ENCODE measurements at places on chromosomes 7 and 10.

GRCh38 chr10:125462845-125463244, 220.1 kb downstream of the TEX36 start:
- H3K4me1 ChIP-seq, result no peaks in the 10 kb centered on the region
- H3K27me3 ChIP-seq, result peaks cover 14% of the 10 kb centered on the region
- no peaks in the 10 kb centered on the region for H3K36me3 ChIP-seq
- DNase-seq, result no peak

DNA sequence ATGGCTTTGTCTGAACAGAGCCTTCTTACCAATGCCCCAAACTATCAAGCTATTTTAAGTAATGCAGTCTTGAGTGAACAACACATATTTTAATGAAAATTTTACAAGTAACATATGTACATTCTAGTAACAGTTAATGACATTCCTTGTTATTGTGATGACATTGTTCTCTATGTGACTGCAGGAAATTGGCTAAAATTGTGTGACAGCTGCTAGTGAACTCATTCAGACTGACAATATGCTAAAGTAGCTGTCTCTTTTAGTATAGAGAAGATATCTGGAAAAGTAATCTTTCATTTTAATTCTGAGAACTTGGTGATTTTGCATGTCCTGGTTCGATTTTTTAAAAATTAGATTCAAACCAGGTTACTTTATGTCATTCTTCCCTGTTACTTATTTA, 259.8 kb upstream of the MAGI2 start:
- DNase-seq, result no peak
- H3K4me1 ChIP-seq, result no peaks in the 10 kb centered on the region
- H3K27ac ChIP-seq, result no peak overlapping the region
- H3K4me3 ChIP-seq, result no peak overlapping the region
- H3K27me3 ChIP-seq, result no peaks in the 10 kb centered on the region
- H3K36me3 ChIP-seq, result no peaks in the 10 kb centered on the region

GRCh38 chr10:62719061-62719460, 85.5 kb upstream of the ADO start:
- no peaks in the 10 kb centered on the region for H3K4me1 ChIP-seq
- H3K27me3 ChIP-seq, result no peaks in the 10 kb centered on the region
- no peak for DNase-seq
- no peaks in the 10 kb centered on the region for H3K36me3 ChIP-seq

DNA sequence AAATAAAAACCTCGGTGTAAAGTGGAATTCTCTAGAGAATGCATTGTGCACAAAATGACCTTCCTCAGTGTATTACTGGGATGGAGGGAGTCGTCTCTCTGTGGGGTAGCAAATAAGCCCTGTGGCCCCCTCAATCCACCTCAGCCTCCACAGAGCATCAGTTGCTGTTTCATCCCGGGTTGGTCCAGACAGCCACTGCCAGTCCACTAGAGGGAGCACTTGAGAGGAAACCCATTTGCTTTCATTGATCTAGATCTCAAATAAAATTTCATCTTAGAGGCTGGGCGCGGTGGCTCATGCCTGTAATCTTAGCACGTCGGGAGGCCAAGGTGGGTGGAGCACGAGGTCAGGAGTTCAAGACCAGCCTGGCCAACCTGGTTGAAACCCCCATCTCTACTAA, 1128.7 kb downstream of the CNTNAP2 start:
- H3K36me3 ChIP-seq, result no peaks in the 10 kb centered on the region
- no peak overlapping the region for H3K4me3 ChIP-seq
- DNase-seq, result peak; percentile 6
- H3K27me3 ChIP-seq, result no peaks in the 10 kb centered on the region

GRCh38 chr10:76086761-76087639, 655.6 kb downstream of the LRMDA start:
- H3K27ac ChIP-seq, result peak overlapping the region; percentile 20
- no peak overlapping the region for H3K4me3 ChIP-seq
- DNase-seq, result peak; percentile 92
- no peaks in the 10 kb centered on the region for H3K36me3 ChIP-seq
- H3K27me3 ChIP-seq, result no peaks in the 10 kb centered on the region
- peaks cover 7% of the 10 kb centered on the region for H3K4me1 ChIP-seq

- H3K4me1 ChIP-seq, result peaks cover 5% of the 10 kb centered on the region
- H3K4me3 ChIP-seq, result no peak overlapping the region
- H3K27me3 ChIP-seq, result no peaks in the 10 kb centered on the region
Measured at GRCh38 chr10:43596546-43596945, 9.7 kb upstream of the ZNF485 start.

GRCh38 chr7:6147627-6148026, 116.5 kb downstream of the ANKRD61 start:
- peaks cover 75% of the 10 kb centered on the region for H3K36me3 ChIP-seq
- no peak overlapping the region for H3K27ac ChIP-seq
- H3K4me1 ChIP-seq, result no peaks in the 10 kb centered on the region
- no peak for DNase-seq
- no peak overlapping the region for H3K4me3 ChIP-seq

GRCh38 chr7:139095194-139095659, 14.3 kb downstream of the ZC3HAV1 start:
- no peak for DNase-seq
- H3K27me3 ChIP-seq, result no peaks in the 10 kb centered on the region
- no peak overlapping the region for H3K4me3 ChIP-seq
- H3K4me1 ChIP-seq, result peaks cover 10% of the 10 kb centered on the region
- H3K27ac ChIP-seq, result no peak overlapping the region

GRCh38 chr10:71486484-71487114, 89.9 kb downstream of the CDH23 start:
- peaks cover 40% of the 10 kb centered on the region for H3K27me3 ChIP-seq
- DNase-seq, result peak; percentile 8

GRCh38 chr10:121792198-121792597, 135.6 kb downstream of the ATE1 start:
- peaks cover 3% of the 10 kb centered on the region for H3K4me1 ChIP-seq
- H3K27ac ChIP-seq, result no peak overlapping the region
- no peaks in the 10 kb centered on the region for H3K27me3 ChIP-seq
- DNase-seq, result peak; percentile 29
- H3K36me3 ChIP-seq, result peaks cover 19% of the 10 kb centered on the region

DNA sequence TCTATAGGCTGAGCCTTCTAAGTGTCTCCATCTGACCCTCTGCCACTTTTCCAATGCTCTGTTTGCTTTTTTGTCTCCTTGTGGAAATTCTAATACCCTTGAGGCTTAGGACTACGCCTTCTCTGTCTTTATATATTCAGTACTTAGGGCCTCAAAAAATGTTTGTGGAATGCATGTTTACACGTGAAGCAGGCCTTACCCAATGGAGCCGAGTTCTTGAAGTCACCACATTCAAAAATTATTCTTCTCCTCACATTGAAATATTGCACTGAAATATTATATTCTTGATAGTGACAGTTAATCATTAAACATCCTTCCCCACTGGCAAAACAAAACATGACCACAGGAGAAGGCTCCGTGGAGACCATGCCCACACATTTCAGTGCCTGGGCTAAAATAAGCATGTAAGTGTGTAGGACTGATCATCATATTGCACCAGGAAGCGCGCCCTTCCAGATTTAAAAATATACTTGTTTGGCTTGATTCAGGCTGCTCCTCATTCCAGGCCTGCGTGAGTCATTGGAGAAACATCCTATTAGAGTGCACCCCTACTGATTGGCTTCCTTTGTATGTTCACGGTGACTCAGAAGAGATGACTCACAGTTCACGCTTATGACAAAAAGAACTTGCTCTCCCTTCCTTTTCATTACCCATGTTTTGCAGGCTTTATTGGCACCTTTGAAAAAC, 307.4 kb upstream of the AOAH start:
- H3K27me3 ChIP-seq, result no peaks in the 10 kb centered on the region
- H3K36me3 ChIP-seq, result no peaks in the 10 kb centered on the region
- H3K4me3 ChIP-seq, result peak overlapping the region; percentile 25
- H3K4me1 ChIP-seq, result peaks cover 4% of the 10 kb centered on the region

- peak overlapping the region; percentile 74 for H3K27ac ChIP-seq
- DNase-seq, result peak; percentile 38
- H3K4me3 ChIP-seq, result no peak overlapping the region
- peaks cover 72% of the 10 kb centered on the region for H3K36me3 ChIP-seq
Measured at GRCh38 chr10:116688241-116688711, 54.1 kb downstream of the HSPA12A start.

DNA sequence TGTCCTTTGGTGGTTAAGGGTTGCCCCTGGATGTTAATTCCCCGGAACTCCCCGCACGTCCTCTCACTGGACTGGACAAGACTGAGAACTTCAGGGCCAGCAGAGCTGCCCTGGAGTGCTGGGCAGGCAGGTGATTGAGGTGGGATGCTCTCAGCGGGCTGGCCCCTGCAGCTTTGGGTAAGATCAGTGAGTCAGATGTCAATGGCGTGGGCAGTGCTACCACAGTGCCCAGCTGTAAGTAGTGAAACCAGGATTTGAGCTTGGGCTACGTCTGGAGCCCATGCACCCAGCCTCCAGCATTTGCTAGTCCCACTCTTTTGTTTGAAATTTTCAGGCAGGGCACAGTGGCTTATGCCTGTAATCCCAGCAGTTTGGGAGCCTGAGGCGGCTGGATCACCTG, 6.7 kb upstream of the SEPHS1 start:
- H3K4me3 ChIP-seq, result no peak overlapping the region
- H3K4me1 ChIP-seq, result peaks cover 6% of the 10 kb centered on the region
- H3K27ac ChIP-seq, result no peak overlapping the region
- no peaks in the 10 kb centered on the region for H3K36me3 ChIP-seq
- peaks cover 47% of the 10 kb centered on the region for H3K27me3 ChIP-seq

- no peak for DNase-seq
- H3K36me3 ChIP-seq, result no peaks in the 10 kb centered on the region
- no peaks in the 10 kb centered on the region for H3K4me1 ChIP-seq
- peak overlapping the region; percentile 21 for H3K4me3 ChIP-seq
- H3K27me3 ChIP-seq, result no peaks in the 10 kb centered on the region
Measured at GRCh38 chr7:85103357-85103756, 83.5 kb downstream of the SEMA3D start.
